ENCODE measurements at places on chromosomes 13 and 19.
A peak's percentile ranks its signal among the peaks of the same experiment; 100 is the strongest.

DNA sequence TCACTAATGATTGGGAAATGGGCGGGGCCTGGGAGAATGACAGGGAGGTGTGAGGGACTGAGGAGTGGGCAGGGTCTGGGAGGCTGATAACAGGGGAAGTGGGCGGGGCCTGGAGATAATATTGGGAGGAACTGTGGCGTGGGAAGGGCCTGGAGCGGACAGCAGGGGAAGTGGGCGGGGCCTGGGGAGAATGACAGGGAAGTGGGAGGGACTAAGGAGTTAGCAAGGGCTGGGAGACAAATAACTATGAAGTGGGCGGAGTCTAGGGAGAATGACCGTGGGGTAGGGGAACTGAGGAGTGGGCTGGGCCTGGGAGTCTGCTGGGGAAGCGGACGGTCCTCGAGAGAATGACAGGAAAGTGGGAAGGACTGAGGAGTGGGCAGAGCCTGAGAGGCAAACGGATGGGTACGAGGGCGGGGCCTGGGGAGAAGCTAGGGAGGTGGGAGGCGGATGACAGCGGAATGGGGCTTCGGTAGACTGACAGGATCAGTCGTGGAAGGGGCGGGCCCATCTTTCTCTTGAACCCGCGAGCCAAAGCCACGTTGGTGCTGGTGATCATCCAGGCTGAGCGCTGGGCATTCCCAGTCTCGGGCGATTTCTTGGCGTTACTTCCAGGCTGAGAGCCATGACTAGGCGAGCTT is 14.0 kb upstream of the TUBB4A start:
- peak; percentile 97 for DNase-seq

- peak; percentile 7 for DNase-seq
Observed at GRCh38 chr13:106568299-106569003, 514 bp upstream of the ARGLU1 start.

DNA sequence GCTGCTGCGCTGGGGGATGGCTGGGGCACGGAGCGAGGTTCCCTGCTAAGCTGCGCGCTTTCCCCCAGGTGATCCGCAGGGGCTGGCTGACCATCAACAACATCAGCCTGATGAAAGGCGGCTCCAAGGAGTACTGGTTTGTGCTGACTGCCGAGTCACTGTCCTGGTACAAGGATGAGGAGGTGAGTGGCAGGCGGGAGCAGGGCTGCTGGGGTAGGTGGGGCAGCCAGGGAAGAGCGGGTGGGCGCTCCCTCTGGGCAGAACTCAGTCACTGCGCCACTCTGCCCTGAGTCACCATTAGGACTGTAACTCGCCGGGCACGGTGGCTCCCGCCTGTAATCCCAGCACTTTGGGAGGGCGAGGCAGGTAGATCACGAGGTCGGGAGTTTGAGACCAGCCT is 23.8 kb downstream of the TMED1 start:
- DNase-seq = no peak

DNA sequence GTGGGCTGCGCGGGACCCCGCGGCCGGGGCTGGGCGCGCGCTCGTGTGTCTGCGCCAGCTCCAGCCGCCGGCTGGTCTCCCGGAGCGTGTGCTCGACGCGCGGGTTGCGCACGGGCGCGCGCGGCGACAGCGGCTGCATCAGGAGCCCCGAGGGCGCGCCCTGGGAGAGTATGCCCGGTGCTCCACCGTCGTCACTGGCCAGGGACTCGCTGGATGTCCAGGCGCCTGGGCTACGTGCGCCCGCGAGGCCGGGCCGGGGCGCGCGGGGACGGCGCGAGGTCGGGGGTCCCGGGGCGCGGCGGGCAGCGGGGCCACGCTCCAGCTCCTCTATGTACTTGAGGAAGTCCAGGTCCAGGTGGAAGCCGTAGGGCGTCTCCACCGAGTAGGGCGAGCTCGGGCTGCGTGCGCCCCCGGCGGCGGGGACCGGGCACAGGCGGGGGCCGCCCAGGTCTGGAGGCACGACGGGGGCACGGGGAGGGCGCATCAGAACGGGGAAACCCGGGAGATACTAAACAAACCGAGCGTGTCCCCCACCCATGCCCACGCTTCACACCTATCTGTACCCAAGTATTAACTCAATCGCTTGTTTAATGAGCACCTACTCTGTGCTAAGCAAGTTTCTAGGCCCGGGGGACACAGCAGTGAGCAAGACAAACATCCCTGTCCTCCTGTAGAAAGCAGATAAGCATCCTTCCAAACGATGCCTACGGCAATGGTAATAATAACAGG is 7.6 kb downstream of the KANK3 start:
- DNase-seq = no peak
